B cell (primary cell): ENCODE measurements at places on chromosomes 7 and 10. TPM values are rescaled to one million over a fixed set of nuclear protein-coding genes. Genes with fewer than 3 reads are reported as not detected.

DNA sequence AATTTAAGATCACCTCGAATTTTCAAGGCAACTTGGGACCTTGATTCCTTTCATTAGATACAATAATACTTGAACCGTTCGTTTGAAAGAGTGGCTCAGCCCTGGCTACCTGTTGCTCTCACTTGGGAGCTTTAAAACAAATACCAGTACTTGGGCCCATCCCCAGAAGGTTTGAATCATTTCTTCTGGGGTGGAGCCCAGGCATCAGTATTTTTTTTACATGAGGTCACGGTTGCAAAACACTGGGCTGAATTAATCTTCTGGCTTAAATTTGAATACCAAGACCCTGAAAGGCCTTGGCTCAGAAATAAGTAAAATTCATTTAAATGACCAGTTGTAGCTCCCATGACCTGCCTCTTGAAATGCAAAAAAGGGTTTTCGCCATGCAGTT, 214.9 kb downstream of the CREB5 start:
- H3K4me1 ChIP-seq, result no peaks in the 10 kb centered on the region
- no peak overlapping the region for H3K4me3 ChIP-seq
- no peaks in the 10 kb centered on the region for H3K36me3 ChIP-seq
- peaks cover 2% of the 10 kb centered on the region for H3K27me3 ChIP-seq
- DNase-seq, result no peak

The PRR15 gene
- 0.04 TPM in 1 of 2 replicates, not detected in the other for polyA plus RNA-seq

The CAMK2B gene
- polyA plus RNA-seq, result 0.06 and 0.42 TPM in 2 replicates

DNA sequence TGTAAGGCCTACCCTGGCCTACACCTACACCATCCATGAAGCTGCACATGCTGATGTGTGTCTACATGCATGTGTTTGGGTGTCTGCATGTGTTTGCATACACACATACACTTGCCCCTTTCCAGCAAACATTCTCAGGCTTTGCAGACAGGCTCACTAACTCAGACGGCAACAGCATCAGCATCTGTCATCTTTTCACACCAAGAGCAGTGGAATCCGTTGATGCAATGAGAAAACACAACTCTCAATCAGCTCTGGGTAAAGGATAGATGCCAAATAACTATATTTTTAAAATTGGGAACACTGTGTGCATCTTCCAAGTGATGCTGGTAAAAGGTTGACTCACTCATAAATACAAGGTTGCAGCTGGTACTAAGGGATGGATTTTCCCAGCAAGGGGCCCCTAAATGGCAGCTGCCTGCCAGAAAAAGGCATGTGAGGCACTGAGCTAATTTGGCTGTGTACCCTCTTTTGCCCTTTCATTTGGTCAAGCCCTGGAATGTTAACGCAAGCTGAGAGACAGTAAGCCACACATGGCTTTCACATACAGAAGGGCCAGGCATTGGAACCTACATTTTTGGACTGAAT, 296.3 kb upstream of the NPSR1 start:
- no peak for DNase-seq
- H3K4me1 ChIP-seq, result no peaks in the 10 kb centered on the region
- H3K27me3 ChIP-seq, result no peaks in the 10 kb centered on the region
- H3K36me3 ChIP-seq, result no peaks in the 10 kb centered on the region

- H3K36me3 ChIP-seq, result no peaks in the 10 kb centered on the region
- peaks cover 11% of the 10 kb centered on the region for H3K4me1 ChIP-seq
- H3K4me3 ChIP-seq, result no peak overlapping the region
Measured at GRCh38 chr10:44995914-44996669, 4.6 kb upstream of the ZNF22 start.

The CCDC126 gene
- polyA plus RNA-seq, result 3.1 and 4.4 TPM in 2 replicates

The PHTF2 gene
- 34.5 and 35.3 TPM in 2 replicates for polyA plus RNA-seq
